ENCODE measurements at places on chromosomes 12 and 14.

DNA sequence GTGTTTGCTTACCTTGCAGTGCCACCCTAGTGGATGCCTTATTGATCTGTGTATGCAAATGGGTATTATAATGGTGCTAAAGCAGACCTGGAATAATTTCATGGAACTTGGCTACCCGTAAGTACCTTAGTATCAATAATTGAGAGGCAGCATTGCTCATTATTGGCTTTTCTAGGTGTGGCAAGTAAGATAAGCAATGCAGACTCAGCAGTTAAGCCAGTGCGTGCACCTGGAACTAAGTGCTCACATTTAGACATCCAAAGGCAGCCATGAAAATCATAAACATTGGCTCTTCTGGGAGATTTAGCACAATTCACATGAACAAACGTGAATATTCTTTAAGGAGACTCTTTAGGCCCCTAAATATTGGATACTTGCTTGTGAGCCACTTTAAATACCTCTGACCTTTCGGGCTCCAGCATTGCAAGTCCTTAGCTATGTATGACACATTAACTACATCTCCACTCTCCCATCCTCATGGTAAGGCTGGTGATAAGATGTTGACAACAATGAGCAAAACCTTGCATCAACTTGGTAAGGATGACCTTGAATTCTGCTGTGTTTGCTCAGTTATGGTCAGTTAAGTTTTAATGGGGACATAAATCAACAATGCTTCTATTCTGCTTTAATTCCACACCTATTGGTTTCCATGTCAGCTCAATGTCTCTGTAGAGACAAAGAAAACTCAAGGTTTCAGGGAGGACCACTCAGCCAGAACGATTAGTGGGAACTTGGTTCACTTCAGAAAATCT is 112.0 kb downstream of the SLC5A8 start:
- DNase-seq, result no peak

GRCh38 chr12:98618952-98619351 is 25.5 kb downstream of the SLC25A3 start:
- DNase-seq, result no peak

GRCh38 chr12:113416091-113416754 is 6.0 kb upstream of the SDSL start:
- no peak for DNase-seq

- no peak for DNase-seq
Measured at GRCh38 chr12:123142921-123143735, 7.8 kb downstream of the PITPNM2 start.
